LHCN-M2 (cell line): ENCODE measurements at places on chromosomes 12 and 14. TPM values are rescaled to one million over a fixed set of nuclear protein-coding genes. Genes with fewer than 3 reads are reported as not detected.

The ARF6 gene
- total RNA-seq, result 67.7 and 73.2 TPM in 2 replicates

The KRT79 gene
- total RNA-seq, result not detected in 2 replicates

The PLEKHD1 gene
- 0.06 TPM in 1 of 2 replicates, not detected in the other for total RNA-seq

The NFE2 gene
- 0.06 TPM in 1 of 2 replicates, not detected in the other for total RNA-seq

The RNASE1 gene
- total RNA-seq, result not detected in 2 replicates

The PMCH gene
- not detected in 2 replicates for total RNA-seq

The DACT1 gene
- total RNA-seq, result 0.90 and 1.5 TPM in 2 replicates

The CLEC9A gene
- not detected in 2 replicates for total RNA-seq

The RNASE7 gene
- not detected in 2 replicates for total RNA-seq

The SPIC gene
- total RNA-seq, result not detected in 2 replicates

The KRT7 gene
- 0.40 and 2.2 TPM in 2 replicates for total RNA-seq

The ALX1 gene
- total RNA-seq, result not detected in 2 replicates

The BCL2L14 gene
- not detected in 2 replicates for total RNA-seq
